Pons (tissue), 1 donor: ENCODE measurements at places on chromosomes 7 and 10.

DNA sequence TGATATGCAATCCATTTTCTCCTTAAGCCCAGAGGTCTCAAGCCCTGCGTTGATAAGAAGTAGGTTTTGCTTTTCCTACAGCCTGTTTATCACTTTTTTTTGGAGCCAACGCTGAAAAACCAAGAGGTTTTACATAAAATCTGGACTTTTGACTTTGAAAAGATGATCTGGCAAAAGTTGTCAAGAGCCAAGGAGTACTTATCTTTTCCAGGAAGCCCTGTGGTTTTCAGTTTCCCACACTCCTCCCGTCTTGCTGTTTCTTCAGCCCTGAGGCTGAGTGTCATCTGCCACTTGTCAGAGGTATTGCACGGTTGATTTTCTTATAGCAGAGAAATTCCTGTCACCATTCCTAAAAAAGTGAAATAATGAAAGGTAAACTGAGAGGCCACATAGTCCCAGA is 108.7 kb downstream of the TYW1 start:
- no peak for DNase-seq

GRCh38 chr10:62433901-62434300 is 59.7 kb downstream of the ZNF365 start:
- no peak for DNase-seq

DNA sequence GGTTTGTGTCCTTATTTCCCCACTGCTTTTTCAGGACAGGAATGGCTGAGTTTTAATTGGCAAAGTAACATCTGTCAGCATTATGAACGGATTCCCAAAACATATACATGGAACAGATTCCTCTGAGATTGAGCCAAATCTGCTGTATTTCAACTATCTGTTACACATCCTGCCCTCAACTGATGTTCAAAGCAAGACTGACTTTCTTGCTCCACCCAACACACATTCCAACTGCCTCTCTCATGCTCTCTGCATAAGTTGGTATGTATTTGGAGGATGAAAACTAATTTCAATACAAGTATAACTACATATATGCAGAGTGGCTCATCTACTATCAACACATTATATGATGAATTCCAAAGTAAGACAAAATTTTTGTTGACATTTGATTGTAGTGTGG is 342.2 kb downstream of the GATA3 start:
- DNase-seq, result no peak

GRCh38 chr7:129163875-129164544 is 19.5 kb downstream of the TSPAN33 start:
- peak; percentile 46 for DNase-seq

GRCh38 chr7:12929476-12930140 is 242.2 kb downstream of the ARL4A start:
- no peak for DNase-seq

DNA sequence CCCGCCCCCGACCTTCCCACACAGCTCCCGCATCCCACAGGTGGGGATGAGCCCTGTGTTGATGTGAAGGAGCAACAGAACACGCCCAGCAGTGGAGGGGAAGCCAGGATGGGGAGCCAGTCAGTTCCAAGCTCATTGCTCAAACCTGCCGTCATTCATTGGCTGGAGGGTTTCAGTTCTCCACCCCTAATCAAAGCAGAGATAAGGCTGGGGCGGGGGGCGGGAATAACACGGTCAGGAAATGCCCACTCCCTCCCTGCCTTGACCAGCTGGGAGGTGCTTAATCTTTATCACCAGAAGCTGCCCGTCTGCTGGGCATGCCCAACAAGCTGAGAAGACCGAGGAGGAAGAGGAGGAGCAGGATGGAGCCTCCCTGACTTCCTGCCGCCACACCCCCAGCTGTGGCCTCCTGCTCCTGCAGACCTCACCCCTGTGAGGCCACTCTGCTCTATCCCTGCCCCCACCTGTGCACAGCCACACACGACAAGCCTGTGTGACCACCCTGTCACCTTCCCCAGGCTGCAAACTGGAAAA is 265.1 kb downstream of the ZEB1 start:
- DNase-seq, result no peak

DNA sequence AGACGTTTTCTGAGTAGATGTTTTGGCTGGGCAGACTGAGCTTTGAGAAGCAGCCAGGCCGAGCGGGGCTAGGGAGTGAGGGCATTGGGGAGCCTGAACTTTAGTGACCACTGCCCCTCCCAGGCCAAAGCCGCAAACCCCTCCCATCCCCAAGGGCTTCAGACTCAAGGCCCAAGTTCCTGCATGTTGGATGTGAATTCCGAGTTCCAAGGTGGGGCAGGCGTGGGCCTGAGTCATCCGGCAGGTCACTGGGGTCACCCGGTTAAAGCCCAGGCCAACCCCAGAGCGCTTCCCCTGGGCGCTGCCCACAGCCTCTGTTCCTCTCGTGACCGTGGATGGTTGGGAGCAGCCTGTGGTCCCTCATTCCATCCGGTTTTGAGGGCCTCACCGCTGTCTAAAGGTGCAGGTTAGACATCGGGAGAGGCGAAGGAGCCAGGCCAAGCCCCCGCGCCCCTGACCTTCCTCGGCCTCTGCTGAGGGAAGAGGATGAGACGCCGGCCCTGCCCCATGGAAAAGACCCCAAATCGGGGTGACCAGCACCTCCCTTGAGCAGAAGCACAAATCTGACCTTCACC is 6.9 kb upstream of the PDGFA start:
- DNase-seq, result no peak

- DNase-seq, result no peak
Observed at GRCh38 chr10:114289096-114289436, 50.0 kb downstream of the VWA2 start.

DNA sequence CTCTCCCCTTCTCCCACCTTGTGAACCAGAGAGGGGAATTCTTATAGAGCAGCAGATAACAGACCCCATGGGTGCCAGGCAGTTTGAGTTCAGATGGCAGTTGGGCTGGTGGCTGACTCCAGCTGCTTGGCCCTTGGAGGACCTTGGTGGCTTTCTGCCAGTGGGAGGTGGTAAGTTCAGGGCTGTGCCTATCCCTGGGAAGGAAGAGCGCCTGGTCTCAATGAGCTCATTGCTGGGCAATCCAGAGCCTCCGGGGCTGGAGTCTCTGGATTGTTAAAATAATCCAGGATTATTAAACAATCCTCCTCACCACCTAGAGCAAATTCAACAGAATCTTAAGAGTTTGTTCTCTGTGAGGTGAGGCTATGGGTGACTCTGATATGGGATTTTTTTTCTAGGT is 105.2 kb downstream of the FANK1 start:
- DNase-seq, result no peak

DNA sequence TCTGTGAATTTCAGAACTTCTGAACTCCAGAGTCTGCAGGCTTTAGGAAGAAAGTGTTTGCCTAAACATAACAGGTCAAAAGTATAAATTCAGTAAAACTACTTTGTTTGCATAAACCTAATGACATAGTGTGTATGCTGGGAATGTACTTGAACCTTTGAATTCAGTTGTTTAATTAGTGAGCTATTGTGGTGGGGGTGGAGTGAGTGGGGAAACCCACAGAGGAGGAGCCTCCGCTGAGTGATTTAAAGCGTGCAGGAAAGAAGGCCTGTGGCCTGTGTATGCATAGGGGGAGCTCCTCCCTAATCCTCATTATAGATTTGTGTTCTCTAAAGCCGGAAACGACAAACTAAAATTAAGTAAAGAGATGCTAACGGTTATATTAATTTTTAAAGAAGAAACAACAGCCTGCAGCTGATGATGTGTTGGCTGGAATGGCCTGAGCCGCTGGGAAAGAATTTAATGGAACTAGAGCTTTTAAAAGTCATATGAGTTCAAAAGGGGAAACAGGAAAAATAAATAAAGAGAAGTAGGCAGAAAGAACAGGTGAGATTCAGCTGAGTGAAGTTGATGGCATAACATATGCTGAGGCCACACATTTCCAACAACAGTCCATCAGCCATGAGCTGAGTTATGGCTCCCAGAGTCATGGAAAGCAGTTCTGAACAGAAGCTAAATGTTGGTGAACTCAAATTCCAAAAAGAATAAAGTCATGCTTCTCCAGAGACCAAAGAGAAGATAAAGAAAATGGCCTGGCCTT is 595.0 kb downstream of the GRM8 start:
- DNase-seq, result no peak

GRCh38 chr7:105718511-105718925 is 137.2 kb upstream of the EFCAB10 start:
- DNase-seq, result peak; percentile 39

DNA sequence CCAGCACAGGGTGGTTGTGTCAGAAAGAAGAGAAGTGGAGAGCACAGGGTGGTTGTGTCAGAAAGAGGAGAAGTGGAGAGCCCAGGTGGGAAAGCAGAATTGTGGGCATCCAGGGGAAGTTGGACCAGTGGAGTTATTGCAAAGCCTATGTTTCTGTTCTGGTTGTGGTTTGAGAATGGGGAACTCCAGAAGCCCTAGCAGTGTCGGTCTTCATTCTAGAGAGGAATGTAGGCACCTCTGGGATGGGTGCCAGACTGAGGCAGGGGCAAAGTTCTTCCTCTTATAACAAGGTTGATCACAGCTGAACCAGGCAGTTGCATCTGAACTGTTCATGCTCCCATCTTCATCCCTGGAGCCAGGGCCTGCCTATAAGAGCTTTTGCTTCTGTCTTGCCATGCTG is 954 bp downstream of the FSCN3 start:
- DNase-seq, result peak; percentile 81

DNA sequence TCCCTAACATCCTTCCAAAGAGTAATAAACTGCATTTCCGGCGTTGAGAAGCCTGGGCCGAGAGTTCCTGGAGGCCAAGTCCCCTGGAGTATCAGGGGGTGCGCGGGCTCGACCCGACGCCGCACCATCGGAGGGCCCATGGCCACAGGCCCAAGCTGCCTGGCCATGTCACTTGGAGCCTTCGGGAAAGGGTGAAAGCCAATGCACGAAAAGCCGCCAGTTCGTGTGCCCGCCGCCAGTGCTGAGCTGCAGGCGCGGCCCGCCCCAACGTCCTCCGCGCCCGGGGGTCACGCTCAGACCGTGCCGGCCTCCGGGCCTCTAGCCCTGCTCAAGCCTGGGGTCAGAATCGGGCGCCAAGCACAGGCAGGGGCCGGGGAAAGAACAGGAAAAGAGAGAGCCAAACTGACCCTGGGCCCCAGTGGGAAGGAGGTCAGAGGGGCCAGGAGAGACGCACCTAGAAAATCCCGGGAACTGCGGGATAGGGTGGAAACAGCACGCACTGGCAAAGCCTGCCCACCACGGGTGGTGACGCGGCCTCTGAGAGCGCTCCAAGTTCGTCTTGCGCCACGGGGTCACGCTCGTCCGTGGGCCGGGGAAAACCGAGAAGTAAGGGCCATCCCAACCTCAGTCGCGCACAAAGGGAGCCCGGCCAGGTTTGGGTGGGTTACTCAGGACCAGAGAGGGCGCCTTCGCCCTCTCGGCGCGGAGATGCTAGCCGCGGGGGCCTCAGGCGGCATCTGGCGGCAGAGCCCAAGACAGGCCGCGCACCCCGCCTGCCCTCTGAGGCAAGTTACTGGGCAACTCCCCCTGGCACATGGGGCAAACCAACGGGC is 4.2 kb upstream of the EBF3 start:
- no peak for DNase-seq

GRCh38 chr7:4067874-4068273 is 614.2 kb upstream of the FOXK1 start:
- peak; percentile 41 for DNase-seq

GRCh38 chr10:96638696-96639095 is 51.9 kb upstream of the TM9SF3 start:
- DNase-seq, result no peak

GRCh38 chr10:32384171-32384570 is 37.2 kb upstream of the EPC1 start:
- no peak for DNase-seq

DNA sequence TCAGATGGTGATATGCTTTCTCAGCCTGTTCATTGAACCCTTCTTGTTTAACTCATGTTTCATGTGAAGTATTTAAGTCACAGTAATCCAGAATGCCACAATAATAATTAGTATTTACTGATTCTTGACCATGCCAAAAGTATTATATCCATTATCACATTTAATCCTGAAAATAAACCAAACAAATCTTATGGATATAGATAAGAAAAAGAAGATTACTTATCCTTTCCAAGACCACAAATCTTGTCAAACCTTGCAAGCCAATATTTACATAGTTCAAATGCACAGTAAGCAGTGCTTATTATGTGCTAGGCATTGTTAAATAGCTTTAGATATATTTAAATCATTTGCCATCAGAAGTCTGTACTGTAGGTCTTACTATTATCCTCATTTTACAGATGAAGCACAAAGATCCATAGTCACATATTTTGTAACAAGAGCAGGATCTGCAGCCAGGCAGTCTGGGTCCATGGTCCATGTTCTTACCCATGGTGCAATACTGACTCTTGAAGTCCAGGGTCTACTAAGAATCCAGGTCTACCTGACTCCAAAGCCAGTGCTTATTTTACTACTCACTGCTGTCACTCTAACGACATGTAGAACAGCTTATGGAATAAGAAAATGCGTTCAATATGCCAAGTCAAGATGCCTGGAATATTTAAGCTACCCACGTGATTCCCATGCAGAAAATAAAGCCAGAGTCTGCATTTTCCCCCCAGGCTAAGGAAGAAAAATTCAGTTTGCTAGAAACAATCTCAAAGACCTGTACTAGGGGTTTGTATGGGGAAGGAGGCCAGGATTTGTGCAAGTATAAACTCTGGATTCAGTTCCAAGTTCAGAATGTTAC is 984.8 kb upstream of the LRRTM3 start:
- no peak for DNase-seq

GRCh38 chr7:150567169-150567568 is at the start of gene GIMAP4:
Gene GIMAP4, plus strand, starts transcription at chr7:150567390. Its CDS starts 2,512 bp downstream, at chr7:150569902.
- DNase-seq, result peak; percentile 60

DNA sequence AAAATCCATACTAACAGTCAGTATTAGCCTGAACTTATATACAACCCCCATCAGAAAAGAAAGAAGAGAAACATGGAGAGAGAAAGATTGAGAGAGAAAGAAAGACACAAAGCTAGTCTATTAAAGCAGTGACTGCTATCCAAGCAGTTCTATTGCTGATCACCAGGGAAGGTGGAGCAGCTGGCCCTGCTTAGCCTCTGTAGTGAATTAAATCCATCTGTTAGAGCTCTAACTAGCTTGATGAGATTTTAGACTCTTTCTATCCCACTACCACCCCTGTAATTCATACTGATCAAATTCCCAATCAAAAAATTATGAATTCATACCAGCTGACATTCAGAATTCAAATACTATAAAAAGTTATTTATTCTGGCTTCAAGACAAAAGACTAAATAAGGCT is 486.0 kb upstream of the LRRN3 start:
- DNase-seq, result no peak

- no peak for DNase-seq
Observed at GRCh38 chr10:6600224-6600987, 20.3 kb upstream of the PRKCQ start.
